ENCODE measurements at places on chromosomes 4 and X.

GRCh38 chr4:183177001-183177400 lies 77.9 kb downstream of the WWC2 start:
- DNase-seq, result no peak

- DNase-seq, result no peak
Measured at GRCh38 chr4:76527666-76528065, 92.6 kb downstream of the SHROOM3 start.

DNA sequence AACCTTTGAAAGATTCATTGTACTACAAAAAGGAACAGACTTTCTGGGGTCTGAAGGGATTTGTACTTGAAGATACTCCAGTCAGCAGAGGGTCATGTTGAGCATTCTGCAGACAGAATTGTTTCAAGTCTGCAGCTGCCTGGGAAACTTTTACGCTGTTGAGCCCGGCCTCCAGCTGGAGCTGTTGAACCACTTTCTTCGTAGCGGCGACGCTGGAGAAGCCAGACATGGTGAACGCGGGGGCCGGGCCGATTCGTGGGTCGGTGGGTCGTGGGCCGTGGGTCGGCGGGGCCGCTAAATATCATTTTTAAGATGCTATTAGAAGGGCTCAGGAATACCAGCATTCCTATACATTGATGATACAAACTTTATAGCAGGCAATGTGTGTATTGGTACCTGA lies 12.0 kb upstream of the RTL9 start:
- no peak for DNase-seq

DNA sequence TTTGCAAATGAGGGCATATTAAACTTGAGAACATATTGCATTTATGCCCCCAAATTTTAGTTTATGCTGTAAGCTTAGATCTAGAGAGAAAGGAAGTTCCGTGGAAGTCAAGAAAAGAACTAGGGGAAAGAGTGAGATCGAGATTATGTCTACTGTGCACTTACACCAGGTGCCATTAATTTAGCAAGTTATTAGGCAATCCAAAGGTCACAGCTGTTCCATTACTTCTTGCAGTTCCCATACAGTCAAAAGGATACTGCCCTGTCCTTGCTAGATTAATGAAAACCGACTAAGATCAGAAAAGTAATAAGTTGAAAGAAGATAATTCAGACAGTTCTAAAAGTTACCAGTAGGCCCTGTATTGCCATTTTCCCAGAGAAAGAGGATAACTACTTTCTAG lies 49.3 kb upstream of the SLC7A11 start:
- no peak for DNase-seq

GRCh38 chr4:39657465-39657864 lies 18.8 kb upstream of the SMIM14 start:
- no peak for DNase-seq

- peak; percentile 64 for DNase-seq
Measured at GRCh38 chr4:122045533-122045932, 93.7 kb upstream of the TRPC3 start.

- DNase-seq, result no peak
Measured at GRCh38 chr4:104749062-104749461, 254.4 kb upstream of the CXXC4 start.

DNA sequence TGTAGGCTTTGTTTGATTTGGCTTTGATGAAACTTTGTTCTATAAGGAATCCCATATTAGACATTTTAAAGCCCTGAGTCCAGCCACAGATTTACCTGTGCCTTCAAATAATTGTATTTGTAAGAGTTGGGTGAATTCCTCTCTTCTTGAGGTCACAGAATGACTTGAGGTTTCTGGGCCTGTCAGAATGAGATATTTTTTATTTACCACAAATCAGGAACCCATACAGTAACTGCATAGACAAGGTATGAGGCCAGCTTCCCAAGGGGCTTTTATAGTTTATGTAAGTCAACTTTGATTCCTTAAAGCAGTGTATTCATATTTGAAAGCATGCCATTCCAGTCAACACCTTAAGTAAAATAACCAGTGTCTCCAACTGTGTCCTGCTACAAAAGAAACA lies 29.1 kb upstream of the CXCL3 start:
- no peak for DNase-seq

GRCh38 chr4:7876201-7876875 lies 63.3 kb downstream of the AFAP1 start:
- no peak for DNase-seq

DNA sequence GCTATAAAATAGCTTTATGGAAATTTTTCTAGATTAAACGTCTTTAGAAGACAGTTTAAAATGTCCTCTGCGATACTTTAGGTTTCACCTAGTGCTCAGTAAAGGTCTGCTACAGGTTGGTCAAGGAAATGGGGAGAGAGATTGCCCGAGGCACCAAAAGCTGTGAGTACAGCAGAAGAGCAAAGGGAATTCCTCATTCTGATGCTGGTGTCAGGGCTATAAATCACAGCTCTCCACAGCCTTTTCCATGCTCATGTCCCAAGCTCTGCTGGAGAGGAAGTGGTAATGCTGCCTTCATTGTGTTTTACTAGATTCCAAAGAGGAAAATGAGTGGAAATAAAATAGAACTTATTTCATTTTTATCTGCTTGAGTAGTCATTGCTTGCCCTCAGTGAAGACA lies 2060.4 kb downstream of the ARAP2 start:
- DNase-seq, result no peak
